Non-pigmented ciliary epithelial cell (primary cell): ENCODE measurements at places on chromosomes 3 and 15.

- DNase-seq = no peak
Observed at GRCh38 chr3:117252208-117252607, 542.6 kb downstream of the TUSC7 start.

GRCh38 chr15:57146506-57147201, 228.2 kb downstream of the TCF12 start:
- no peak for DNase-seq

DNA sequence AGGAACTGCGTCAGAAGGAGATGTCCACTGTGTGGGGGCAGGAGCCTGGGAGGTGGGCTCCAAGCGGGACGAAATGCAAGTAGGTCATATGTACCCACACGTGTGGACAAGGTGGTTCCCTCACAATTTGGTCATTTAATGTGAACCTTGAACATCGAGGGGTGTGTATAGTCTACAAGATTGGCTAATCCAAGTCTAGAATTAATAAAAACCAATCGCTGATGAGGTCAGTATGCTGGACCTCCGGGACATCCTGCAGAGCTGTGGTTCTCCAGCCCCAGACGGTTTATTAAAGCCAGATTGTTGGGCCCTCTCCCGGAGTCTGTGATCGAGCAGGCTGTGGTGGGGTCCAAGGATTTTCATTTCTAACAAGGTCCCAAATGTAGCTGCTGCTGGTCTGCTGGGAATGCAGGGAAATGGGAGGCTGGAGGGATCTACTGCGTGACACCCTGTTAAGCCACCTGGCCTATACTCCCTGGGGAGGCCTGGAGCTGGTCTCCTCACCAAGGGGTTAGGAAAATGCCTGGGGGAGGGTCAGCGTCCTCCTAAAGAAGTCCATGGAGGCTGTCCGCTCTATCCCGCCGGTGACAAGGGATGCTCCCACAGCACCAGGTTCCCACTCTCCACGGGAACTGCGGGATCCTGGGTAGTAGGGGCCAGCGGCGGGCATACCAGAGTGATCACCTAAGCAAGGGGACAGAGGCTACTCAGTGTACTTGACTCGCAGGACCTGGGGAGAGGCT, 25.1 kb downstream of the PCSK6 start:
- no peak for DNase-seq

- DNase-seq = no peak
Observed at GRCh38 chr3:73319179-73319769, 257.8 kb downstream of the EBLN2 start.

GRCh38 chr3:159649951-159650350, 338.7 kb upstream of the IL12A start:
- no peak for DNase-seq

GRCh38 chr15:73317651-73318462, 50.9 kb downstream of the HCN4 start:
- DNase-seq = no peak

DNA sequence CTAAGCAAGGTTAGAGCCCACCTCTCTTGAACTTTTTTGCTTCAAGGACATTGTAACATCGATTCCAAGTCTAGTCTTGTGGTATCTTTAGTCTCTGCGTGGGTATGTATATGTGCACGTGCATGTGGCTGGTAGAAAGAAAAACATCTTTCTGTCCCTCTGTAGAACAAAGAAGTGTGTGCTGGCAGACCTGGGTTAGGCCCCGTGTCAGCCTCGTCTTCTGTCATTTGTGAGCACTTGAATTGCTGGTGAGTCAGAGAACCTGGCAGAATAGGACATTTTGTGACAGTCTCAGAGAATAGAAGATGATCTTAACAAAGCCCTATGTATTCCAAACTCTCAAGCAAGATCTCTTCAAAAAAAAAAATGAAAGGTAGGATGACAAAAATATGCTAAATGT, 102.2 kb upstream of the ATP10A start:
- no peak for DNase-seq

DNA sequence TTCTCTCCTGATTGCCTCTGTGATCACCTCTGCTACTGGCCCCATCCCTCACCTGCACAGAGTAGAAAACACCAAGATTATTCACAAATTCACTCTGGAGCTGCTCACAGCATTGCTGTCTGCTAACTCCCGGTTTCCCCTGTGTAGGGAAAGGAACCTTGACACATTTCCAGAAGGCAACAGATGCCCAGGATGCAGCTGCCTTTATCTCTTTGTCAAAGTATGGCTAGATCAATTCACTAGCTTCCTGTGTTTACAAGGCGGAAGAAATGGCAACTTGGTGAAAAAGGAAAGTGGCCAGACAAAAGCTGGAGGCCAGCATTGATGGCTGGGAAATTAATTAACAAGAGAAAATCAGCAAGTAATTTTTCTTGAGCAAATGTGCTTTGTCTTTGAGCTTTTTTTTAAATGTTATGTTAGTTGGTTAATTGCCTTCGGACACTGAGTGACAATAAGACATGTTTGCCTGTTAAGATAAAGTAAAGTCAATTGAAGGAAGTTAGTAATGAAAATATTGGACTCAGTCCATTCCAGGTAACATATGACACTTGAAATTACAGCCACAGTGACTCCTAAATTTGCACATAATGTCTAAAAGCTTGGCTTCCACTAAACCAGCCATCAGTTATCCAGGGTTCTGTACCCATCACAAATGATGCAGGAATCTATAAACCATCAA, 394.6 kb upstream of the IL12A start:
- DNase-seq = no peak

GRCh38 chr3:185685231-185686035, 99.3 kb downstream of the SENP2 start:
- DNase-seq = no peak

DNA sequence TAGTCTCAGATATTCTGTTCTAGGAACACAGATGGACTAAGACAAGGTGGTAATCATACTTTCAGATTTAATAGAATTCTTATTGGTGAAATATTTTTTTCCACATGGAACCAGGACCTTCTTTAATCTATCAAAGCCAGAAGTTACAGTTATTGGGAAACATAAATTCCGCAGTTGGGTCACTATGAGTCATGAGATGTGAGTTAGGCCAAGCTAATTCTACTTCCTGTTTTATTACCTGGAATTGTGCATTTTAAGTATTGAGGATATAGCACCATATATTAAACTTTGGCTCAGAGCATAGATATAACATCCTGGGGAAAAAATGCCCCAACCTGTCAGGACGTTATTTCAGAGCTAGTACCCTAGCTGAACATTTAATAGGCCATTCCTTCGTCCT, 96.4 kb upstream of the P3H2 start:
- no peak for DNase-seq

GRCh38 chr3:70108072-70108471, 108.5 kb downstream of the SAMMSON start:
- DNase-seq = no peak

GRCh38 chr3:177928172-177928873, 607.9 kb upstream of the KCNMB2 start:
- DNase-seq = no peak

GRCh38 chr3:86973440-86973839, 17.5 kb downstream of the VGLL3 start:
- peak; percentile 89 for DNase-seq

DNA sequence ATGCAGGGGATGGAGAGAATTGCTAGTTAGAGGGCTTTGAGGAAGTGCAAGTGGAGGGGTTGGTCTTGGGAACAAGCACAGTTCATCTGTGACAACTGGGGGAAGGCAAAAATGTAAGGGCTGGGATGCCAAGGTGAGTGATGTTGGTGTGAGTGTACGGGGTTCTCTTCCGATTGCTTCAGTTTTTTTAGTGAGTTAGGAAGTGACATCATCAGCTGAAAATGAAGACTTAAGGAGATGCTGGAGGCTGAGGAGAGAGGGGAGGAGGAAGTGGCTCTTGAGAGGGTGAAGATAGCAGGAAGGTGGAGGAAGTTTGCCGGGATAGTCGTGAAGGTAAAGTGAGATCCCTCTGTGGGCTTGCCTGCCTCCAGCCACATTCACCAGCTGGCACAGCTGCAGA, 12.7 kb downstream of the TICRR start:
- no peak for DNase-seq

DNA sequence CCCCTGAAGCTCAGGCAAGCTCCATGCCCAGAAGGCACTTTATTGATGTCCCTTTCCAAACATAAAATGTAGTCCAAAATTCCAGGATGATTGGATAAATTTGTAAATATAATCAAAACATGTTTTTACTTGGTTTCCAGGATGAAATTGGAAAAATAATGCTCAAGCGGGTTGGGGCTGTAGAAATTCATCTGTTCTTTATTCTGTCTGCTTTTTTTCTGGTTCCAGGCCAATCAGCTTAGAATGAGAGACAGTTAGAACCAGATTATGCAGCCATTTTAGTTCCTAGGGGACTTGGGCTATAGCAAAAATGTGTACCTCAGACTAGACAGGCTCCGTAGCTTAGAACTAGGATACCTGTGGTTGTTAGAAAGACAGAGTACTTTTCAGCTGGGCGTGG, 450.8 kb downstream of the MCTP2 start:
- no peak for DNase-seq

- DNase-seq = no peak
Observed at GRCh38 chr3:39332525-39332924, 3.0 kb downstream of the CCR8 start.

- DNase-seq = no peak
Observed at GRCh38 chr3:171437115-171437756, 23.0 kb downstream of the TNIK start.

GRCh38 chr15:59294574-59295260, 78.0 kb downstream of the MYO1E start:
- peak; percentile 91 for DNase-seq

- no peak for DNase-seq
Observed at GRCh38 chr3:87276484-87276883, at the start of gene POU1F1. POU1F1 (minus strand) TSS chr3:87276584; CDS start chr3:87276462, 122 bp downstream.

GRCh38 chr3:177591379-177591778, 394.1 kb upstream of the TBL1XR1 start:
- DNase-seq = no peak

GRCh38 chr3:37864904-37865303, 3.2 kb downstream of the CTDSPL start:
- no peak for DNase-seq

GRCh38 chr15:100918034-100918689, 995 bp upstream of the LRRK1 start:
- DNase-seq = no peak

- DNase-seq = no peak
Observed at GRCh38 chr3:80807577-80807976, 953.9 kb downstream of the GBE1 start.

DNA sequence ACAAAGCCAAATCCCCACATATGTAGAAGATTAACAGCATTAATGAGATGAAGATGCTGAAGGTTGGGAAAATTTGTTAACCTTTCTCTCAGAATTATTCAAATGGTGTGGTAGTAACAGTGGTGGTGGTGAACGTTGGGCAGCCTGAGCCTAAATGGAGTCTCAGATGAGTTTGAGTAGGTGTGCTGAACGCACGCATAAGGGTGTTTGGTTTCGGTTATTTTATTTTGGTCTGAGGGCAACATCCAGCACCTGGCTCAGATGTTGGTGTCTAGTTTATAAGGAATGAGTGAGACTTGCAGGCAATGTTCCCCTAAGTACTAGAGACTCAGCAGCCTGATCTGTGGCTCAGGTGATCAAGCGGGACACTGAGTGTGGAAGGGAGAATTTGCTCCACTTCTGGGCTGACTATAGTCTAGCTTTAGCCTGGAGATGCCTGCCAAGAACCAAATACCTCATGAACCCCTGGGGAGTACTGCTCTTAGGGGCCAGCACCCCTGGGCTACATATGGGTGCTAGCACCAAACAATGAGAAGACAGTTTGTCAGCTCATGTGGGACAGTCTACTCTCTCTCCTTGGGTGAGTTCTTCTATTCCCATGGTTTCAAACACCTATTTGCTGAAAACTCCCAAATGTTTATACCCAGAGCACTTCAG, 39.5 kb upstream of the ATP2C1 start:
- DNase-seq = no peak

DNA sequence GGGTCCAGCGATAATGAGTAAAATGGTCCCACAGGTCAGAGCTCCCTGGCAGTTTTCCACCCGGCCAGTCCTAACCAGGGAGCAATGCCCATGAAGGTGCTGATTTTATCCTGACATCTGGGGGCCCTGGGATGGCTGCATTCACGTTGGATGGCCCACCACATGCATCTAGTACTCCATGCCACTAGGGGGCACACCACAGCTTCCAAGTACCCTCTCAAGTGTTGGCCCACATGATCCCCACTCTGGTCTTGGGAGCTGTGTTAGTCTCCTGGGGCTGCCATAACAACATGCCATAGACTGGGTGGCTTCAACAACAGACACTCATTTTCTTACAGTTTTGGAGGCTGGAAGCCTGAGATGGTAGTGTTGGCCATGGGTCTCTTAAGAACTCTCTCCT, 225.5 kb downstream of the SLCO3A1 start:
- no peak for DNase-seq

- no peak for DNase-seq
Observed at GRCh38 chr3:11610044-11610671, 33.6 kb downstream of the VGLL4 start.

GRCh38 chr3:46029953-46030543, 2.8 kb upstream of the XCR1 start:
- DNase-seq = no peak

DNA sequence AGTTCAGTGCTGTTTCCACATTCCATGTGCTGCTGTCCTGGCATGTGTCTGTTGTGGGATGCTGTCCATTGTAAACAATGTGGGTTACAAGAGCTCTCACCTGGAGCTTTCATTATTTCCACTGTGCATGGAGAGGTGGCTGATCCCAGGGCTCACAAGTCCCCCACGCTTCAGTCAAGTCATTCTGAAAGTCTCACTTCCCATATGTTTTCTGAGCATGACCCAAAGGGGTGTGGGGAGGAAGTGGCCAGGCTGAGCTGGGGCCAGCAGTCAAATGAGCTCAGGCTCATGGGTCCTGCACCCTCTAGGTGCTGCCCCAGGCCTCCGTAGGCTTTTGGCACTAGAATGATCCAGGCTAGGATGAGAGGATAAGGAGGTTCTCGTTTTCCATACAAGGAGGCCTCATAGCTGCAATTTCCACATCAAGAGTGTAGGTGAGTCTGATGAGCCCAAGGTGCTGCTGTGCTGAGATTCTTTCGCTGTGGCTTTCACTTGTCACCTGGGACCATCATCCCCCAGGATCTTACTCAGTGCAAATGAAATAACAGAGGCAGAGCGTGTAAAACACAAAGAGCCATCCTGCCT, 22.0 kb downstream of the STARD5 start:
- no peak for DNase-seq

- no peak for DNase-seq
Observed at GRCh38 chr3:40317061-40317855, 7.8 kb downstream of the EIF1B start.

DNA sequence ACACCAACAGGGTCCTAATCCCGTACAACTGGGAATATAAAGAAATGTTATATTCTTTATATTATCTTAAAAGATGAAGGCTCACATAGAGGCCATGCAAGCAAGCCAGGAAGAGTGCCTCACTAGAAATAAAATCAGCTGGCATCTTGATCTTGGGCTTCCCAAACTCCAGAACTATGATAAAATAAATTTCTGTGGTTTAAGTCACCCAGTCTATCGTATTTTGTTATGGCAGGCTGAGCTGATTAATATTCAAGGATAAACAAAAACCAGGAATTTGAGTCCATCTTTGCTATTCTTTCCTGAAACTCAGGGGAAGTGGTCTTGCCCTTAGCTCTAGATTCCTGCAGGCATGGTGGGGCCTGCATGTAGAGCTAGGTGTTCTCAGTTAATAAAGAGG, 42.7 kb downstream of the ATOSA start:
- DNase-seq = no peak

GRCh38 chr3:159451482-159451881, 537.2 kb upstream of the IL12A start:
- no peak for DNase-seq

GRCh38 chr3:101637451-101637850, 39.5 kb downstream of the ZBTB11 start:
- DNase-seq = no peak

GRCh38 chr3:110332629-110333028, 739.0 kb upstream of the NECTIN3 start:
- no peak for DNase-seq
